GM12878 (cell line): ENCODE measurements at places on chromosomes 3 and 15.
A peak's percentile ranks its signal among the peaks of the same experiment; 100 is the strongest.

DNA sequence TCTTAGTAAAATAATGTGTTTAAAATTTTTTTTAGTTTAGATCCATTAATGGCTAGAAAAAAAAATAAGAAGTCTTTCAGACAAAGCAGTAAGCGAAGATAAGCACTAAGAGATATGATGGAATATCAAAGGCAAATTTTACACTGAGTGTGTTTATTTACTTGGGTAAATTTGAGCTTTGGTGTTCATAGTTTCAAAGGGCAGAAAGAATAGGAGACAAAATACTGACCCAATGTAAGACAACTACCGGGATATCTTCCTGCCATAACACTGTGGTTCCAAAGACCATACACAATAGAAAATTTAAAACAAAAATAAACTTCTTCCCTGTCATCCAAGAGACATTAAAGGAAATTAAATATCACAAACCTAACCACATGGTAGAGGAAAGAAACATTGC, 25.5 kb upstream of the TP63 start:
- DNase-seq, result no peak

DNA sequence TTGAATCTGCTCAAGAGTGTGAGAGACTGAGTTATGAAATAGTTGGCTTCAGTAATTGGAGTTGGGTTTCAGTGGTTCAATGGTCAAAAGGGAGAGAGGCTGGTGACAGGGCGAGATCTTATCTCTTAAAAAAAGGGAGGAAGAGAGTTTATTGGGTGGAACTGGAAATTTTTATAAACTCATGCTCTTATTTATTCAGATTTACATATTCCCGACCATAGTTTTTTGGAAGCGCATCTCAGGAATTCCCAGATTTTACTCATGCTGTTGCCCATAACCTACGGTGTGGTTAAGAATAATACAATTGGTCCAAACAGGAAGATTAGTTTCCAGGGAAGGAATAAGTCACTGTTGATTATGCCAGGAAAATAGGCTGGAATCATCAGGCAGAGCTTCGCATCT, 41.4 kb downstream of the CD200 start:
- no peak for DNase-seq

- no peak for DNase-seq
Measured at GRCh38 chr3:191290311-191291025, 38.7 kb upstream of the CCDC50 start.

DNA sequence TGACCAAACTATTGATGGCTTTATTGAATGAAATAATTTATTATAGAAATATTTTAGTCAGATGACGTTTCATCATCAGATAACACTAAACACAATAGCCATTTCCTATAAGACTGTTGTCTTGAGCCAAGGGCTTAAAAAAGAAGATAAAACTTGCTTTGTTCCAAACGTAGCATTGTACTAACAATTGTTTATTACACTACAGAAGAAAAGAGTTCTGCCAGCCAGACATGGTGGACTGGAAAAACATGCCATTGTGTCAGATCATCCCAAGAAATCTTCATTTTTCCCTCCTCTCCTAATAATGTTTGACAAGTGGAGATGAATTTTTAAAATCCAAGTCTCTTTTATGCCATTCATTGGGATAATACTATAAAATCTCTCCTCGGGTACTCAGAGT, 203.3 kb downstream of the CDIN1 start:
- no peak for DNase-seq

DNA sequence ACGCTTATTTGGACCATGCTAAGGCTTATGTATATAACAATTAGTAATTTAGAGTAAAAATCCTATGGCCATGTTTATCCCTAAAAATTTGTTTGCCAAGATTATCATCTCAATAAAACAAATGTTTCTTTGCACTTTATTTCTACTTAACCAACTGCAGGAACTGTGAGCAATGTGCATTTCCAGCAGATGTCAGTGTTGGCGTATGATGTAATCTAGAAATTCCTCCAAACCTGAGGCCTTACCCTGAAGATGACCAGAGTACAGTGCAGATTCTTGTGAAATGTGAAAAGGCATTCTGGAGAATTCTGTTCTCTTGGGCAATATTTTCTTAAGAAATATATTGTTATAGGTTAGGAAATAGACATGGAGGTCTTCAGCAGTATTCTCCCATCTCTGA, 205.9 kb downstream of the MBNL1 start:
- peak; percentile 60 for DNase-seq
